Activated CD8-positive, alpha-beta memory T cell treated with anti-CD3 and anti-CD28 coated beads for 36 hours (primary cell): ENCODE measurements at places on chromosomes 6 and 20. TPM values are rescaled to one million over a fixed set of nuclear protein-coding genes. Genes with fewer than 3 reads are reported as not detected.

The NR2E1 gene
- not detected for total RNA-seq

The PABPC1L gene
- 81.6 TPM for total RNA-seq

The UBE3D gene
- total RNA-seq: 8.0 TPM

The OGFR gene
- total RNA-seq: 53.5 TPM

The ULBP3 gene
- total RNA-seq: 1.0 TPM

The HLA-F gene
- total RNA-seq: 136 TPM

The ARMH2 gene
- total RNA-seq: not detected

The RIPOR2 gene
- total RNA-seq: 23.5 TPM

The RHAG gene
- not detected for total RNA-seq
